ENCODE measurements at places on chromosomes 7 and 10. TPM values are rescaled to one million over a fixed set of nuclear protein-coding genes. Genes with fewer than 3 reads are reported as not detected.

- no peak for DNase-seq
These were observed 34.0 kb downstream of the INPP5F start for GRCh38 chr10:119759832-119760231.

GRCh38 chr7:90188281-90188680, 23.3 kb upstream of the STEAP2 start:
- no peak for DNase-seq

GRCh38 chr7:137871170-137871915, 24.6 kb upstream of the DGKI start:
- DNase-seq, result no peak

GRCh38 chr7:41313171-41313570, 389.7 kb downstream of the INHBA start:
- DNase-seq, result no peak

- DNase-seq, result no peak
These were observed 3.4 kb upstream of the RHBDD2 start for GRCh38 chr7:75875113-75876080.

- no peak for DNase-seq
These were observed 105.7 kb upstream of the SHH start for GRCh38 chr7:155917836-155918430.

DNA sequence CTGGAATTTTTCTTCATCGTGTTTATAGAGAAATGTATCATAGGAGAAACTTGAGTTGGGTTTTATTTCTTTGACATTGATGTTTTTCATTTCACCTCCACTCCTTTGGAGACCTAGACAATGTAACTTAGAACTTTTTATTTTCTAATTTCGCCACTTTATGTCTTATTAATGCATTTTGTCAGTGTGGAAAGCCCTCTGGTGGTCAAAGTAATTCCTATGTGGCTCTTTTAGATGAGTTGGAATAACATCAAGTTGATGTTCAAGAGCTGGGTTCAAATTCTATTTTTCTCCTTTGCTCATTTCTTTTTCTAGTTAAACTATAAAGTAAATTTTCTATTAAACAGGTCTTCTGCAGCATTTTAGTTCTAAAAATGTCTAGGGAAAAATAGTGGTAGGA, 478.6 kb downstream of the LRMDA start:
- DNase-seq, result no peak

- no peak for DNase-seq
These were observed 499.1 kb upstream of the PODXL start for GRCh38 chr7:132055336-132056120.

DNA sequence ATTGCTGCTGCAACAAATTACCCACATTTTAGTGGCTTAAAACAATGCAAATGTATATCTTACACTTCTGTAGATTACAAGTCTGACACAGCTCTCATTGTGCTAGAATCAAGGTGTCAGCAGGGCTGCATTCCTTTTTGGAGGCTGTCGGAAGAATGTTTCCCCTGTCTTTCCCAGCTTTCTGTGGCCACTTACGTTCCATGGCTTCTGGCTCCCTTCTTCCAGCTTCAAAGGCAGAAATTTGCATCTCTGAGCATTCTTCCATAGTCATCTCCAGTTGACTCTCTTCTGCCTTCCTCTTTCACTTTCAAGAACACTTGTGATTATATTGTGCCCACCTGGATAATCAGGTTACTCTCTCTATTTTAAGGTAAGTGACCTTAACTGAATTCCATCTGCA, 125.3 kb downstream of the GPR158 start:
- DNase-seq, result no peak

GRCh38 chr7:66776800-66777442, 36.4 kb downstream of the RABGEF1 start:
- DNase-seq, result no peak

GRCh38 chr10:76080991-76081390, 649.6 kb downstream of the LRMDA start:
- DNase-seq, result no peak

Gene ITGA8
- 0.69 TPM for total RNA-seq

Gene TRRAP
- 19.8 TPM for total RNA-seq

Gene LEP
- total RNA-seq, result 0.14 TPM

Measured in pancreas (tissue), 10 donors.